Activated gamma-delta T cell treated with anti-CD3 and anti-CD28 coated beads, Interleukin-2, amount 50 U/mL, for 16 hours (primary cell): ENCODE measurements at places on chromosomes 4 and X.

DNA sequence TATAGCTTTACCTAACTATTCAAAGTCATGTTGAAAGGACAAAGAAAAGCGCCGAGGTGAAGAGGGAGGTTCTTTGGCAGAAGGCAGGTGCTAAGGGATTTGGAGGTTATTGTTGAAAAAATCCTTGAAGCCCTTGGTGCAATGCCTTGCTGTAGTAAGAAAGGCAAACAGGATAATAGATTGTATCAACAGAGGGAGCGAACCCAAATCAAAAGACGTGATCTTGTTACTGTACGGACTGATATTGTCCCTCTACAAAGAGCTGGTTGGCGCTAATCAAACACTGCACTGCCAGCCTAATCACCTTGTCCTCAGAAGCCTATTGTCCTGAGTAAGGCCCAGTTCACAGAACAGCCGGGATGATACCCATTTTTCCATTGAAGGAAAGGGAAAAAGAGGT lies 182.9 kb downstream of the ZIC3 start:
- no peak for DNase-seq

DNA sequence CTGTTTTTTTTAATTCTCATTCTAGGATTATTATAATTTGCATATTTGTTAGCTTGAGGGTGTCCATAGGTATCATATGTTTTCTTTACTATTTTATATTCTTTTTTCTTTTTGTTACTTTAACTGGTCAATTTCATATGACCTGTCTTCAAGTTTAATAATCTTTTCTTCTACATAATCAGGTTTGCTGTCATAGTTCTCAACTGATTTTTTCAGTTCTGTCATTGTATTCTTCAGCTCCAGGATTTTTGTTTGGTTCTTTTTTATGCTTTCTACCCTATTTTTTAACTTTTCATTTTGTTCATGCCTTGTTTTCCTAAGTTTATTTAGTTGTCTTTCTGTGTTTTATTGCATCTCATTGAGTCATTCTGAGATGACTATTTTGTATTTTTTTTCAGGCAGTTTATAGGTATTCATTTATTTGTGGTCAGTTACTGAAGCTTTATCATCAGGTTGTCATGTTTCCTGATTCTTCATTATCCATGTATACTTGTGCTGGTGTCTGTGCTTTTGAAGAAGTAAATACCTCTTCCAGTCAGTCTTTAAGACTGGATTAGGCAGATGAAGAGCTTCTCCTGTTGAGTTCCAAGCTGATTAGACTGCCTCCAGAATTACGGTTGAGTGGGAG lies 220.3 kb upstream of the VEGFC start:
- DNase-seq: no peak

GRCh38 chr4:164807611-164808010 lies 53.7 kb downstream of the SMIM31 start:
- no peak for DNase-seq

GRCh38 chr4:158461336-158461735 lies 60.3 kb upstream of the RXFP1 start:
- DNase-seq: no peak

DNA sequence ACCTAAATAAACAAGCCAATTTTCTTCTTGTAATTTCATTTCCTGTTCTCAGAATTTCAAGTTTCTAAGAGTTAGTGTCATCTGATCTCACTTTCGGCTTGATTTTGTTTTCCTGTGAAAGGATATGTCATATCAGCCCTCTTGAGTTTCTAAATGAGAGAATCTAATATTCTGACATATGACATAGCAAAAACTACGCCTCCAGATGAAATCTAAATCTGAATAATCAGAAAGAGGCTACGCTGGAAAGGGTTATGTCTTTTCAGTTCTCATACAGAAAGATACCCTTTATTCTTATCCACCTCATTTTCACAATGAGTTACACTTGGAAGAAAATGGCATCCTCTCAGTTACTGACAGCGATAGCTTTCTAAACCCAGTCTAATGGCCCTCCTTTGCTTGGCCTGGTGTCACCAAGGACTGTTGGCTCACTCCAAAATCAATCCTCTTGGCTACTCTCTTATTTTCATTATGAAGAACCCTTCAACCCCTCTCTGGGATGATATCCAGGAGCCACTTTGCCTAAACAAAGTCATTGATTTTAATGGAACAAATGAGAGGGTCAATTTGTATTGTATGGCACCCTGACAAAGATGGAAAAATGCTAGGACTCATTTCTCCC lies 65.6 kb downstream of the ASB9 start:
- no peak for DNase-seq

DNA sequence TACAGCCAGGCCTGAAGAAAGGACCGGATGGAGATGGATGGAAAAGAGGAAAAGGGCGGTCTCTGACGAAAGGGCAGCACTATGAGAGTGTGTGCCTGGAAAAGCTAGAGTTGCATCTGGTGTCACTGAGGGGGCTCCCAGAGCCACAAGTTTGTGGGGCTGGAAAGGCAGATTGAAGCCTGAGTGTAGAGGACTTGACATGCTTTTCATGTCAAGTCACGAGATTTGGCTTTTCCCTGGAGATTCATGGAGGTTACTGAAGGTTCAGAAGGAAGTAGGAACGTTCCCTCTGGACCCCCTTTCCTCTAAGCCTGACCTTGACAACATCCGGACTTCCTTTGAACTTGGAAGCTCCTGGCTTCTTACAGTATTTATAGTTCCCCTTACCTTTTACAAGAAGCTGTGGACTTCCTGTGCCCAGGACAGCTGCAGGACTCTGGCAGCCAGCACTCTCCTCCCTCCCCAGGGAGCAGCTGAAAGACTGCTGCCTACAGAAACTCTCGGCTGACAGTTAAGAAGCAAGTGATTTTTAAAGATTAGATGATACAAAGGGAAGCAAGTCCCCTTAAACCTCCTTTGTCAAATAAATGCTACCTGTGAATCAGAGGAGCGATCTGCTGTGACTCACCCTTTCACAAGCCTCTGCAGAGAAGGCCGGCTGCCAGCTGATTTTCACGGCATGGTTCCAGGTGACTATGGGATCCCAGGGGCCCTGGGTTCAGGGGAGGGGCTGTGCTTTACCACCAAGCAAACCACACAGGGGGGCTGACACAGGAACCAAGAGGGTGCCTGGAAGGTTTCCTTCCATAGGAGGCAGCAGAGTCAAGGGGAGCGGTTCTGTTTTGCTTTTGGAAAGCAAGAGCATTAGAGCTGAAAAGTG lies 72.9 kb upstream of the STIM2 start:
- DNase-seq: no peak

- no peak for DNase-seq
Measured at GRCh38 chr4:75345423-75345822, 168.8 kb downstream of the RCHY1 start.

GRCh38 chrX:24777660-24778059 lies 83.9 kb downstream of the POLA1 start:
- no peak for DNase-seq

GRCh38 chr4:37828843-37829242 lies 2.4 kb downstream of the PGM2 start:
- no peak for DNase-seq

DNA sequence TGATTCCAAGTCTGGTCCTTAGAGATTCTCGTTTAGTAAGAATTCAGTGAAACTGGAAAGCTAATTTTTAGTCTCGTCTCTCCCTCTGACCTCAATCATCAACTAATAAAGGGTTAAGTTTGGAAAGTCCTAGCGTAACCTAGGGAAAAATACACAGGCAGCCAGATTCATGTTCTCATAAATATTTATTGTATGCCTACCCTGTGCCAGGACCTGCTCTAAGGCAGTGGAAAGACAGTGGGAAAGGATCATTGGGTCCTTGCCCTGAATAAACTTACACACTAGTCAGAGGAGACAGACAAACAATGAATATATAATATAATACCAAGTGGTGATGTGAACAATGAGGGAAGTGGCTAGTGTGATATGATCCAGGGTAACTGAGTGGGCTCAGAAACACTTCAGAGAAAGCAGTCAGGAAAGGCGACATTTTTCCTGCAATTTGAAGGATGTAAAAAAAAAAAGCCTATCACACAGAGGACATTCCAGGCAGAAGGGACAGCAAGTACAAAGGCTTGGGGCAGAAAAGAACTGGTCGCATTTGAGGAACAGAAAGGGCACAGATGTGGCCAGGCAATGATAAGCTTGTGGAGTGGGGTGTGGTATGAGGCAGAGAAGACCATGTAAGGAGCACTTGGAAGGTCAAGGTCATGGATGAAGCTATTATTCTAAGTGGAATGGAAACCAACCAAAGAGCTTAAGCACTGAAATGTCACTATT lies 128.8 kb downstream of the AMELX start:
- no peak for DNase-seq

DNA sequence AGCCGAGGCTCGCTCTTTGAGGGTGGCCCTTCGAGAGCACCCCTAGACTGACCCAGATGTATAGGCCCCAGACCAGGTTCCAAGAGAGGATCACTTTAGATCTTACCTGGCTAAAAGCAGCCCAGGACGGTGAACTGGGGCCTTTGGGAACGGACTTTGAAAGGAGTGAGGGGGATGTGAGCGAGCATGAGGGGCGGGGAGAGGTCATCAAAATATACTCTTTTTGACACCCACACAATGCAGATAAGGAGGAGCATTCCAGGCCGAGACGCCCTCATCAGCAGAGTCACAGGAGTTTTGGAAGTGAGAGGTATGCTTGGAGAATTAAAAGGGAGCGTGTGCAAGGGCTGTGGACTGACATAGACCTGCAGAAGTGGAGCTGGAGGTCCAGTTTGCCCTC lies 528 bp downstream of the NSDHL start:
- DNase-seq: no peak

GRCh38 chr4:168931215-168931650 lies 78.8 kb downstream of the CBR4 start:
- no peak for DNase-seq

DNA sequence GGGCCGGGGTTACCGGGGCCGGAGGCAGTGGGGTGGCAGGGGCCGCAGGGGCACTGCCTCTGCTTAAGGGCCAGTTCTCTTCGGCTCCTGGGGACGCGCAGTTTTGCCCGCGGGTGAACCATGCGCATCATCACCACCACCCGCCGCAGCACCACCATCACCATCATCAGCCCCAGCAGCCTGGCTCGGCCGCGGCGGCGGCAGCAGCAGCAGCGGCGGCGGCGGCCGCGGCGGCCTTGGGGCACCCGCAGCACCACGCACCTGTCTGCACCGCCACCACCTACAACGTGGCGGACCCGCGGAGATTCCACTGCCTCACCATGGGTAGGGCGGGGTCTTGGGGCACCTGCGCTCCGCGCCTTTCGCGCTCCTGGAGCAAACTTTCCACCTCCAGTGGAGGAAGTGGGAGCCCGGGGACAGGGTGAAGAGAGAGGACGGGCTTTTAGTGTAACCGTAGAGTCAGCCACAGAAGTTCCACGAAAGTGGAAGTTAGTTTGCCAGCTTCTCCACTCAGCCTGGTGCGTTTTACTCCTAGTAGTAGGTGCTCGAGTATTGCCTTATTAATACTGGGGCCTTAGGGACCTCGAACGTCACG lies 729 bp downstream of the GSX2 start:
- no peak for DNase-seq

DNA sequence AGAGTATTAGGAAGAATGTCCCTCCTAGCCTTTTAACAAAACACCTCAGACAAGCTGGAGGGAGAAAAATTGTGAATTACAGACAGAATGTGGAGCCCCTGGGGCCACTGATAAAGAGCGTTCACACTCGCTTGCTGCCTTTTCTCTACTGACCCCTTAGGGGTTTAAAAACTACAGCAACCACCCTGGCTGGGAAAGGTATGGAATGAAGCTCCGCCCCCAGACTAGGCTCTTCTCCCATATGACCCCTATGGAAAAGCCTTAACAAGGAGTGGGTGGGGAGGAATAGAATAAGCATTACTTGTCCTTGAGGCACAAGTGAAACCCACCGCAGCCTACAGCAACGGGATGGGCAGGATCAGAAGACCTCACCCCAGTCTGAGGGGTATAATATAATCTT lies 26.3 kb downstream of the ANKRD50 start:
- no peak for DNase-seq

DNA sequence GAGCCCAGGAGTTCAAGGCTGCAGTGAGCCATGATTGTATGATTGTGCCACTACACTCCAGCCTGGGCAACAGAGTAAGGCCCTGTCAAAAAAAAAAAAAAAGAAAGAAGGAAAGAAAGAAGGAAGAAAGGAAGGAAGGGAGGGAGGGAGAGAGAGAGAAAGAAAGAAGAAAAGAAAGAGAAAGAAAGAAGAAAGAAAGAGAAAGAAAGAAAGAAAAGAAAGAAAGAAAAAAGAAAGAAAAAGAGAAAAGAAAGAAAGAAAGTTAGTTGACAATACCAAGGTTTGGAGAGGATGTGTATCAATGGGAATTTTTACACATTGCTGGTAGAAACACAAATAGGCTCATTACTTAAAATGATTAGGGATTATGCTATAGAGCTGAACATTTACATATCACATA lies 19.8 kb downstream of the RADX start:
- DNase-seq: no peak

GRCh38 chr4:148369919-148370318 lies 72.3 kb downstream of the NR3C2 start:
- DNase-seq: no peak

GRCh38 chrX:39675619-39676018 lies 422.1 kb downstream of the BCOR start:
- DNase-seq: no peak

DNA sequence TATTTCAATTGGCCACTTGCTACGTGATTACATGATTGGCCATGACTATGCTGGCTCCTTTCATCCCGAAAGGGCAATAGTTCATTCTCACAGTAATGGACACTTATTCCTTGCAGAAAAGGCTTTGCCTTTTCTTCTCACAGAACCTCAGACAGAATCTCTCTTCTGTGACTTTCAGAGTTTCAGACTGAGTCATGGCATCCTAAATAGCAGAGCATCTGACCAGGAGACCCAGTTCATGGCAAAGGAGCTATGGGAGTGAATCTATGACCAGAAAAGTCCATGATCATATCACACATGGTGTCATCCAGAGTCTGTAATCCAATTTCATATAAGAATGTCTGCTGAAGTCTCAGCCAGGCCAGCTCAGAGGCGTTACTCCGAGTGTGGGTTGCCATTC lies 263.3 kb upstream of the CLNK start:
- no peak for DNase-seq

DNA sequence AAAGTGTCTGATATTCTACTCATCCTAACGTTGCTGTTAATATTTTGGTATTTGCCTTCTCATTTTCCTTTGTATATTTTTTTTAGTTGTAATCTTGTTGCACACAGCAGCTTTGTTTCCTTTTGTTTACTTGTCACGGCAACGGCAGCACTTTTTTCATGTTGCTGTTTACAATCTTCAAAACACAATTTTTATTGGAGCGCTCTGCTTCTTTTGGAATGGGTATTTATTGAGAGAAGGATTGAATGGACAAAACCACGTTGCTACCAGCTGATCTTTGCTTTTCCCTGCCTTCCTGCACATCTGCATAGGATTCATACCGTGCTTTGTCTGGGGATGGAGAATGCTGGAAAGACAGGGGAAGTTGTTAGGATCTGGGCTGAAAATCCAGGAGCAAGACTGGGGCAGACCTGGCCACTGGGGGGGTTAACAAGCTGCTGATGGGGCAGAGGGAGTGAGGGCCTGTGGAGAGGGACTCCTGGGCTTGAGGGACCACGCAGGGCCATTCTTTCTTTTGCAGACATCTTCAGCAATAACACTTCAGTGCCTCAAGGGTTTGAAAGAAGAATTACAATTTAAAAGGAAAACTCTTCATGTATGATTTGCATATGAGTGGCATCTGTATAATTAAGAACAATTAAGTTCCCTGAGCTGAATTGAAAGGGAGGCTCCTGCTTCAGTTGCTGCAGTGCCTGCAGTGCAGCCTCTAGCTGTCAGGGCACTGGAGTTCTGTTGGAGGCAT lies 69.8 kb downstream of the TMEM131L start:
- DNase-seq: no peak
